ENCODE measurements at places on chromosomes 4 and X.

DNA sequence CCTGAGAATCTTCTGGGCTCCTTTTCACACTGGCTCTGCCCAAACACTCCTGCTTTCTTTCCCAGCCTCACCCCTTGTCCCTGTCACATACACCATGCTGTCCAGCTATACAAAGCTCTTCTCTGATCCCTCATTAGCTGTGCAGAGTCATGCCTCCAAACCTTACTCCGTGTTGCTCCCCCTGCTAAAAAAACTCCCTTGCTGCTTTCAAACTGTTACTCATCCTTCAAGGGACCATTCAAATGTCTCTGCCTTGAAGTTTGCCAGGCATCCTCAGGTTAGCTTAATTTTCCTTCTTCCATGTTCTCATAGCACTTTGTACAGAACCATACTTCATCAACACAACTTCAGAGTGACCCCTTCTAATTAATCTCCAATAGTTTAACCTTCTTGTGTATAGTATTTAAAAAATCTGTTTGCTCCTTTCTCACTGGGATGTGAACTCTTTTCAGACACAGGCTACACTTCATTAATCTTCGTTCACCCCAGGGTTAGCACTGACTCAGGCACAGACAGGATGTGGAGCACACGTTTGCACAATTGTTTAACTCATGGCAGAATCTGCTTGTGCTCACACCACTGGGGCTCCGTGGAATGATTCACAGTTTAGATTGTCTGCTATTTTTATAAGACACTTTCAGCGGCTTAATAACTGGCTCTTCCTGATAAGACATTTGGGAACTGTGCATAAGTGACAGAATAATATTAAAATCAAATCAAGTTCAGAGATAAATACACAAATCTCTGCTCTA lies 21.4 kb upstream of the SEL1L3 start:
- no peak for DNase-seq

GRCh38 chr4:143224255-143224654 lies 39.5 kb downstream of the USP38 start:
- no peak for DNase-seq

GRCh38 chrX:36609616-36610585 lies 398.3 kb upstream of the FAM47C start:
- no peak for DNase-seq

GRCh38 chr4:103449296-103450023 lies 251.3 kb upstream of the CENPE start:
- DNase-seq = no peak

DNA sequence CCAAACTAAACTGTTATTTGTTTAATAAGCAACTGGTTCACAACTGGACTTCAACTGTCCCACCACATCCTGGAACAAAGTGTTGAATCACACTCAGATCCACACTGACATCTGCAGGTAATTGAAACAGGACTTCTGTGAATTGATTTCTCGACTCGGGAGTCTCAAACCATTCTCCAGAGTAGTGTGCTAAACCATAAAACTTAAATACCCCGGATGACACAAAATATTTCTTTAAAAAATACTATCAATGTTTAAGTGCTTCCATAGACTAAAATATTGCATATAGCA lies 95.4 kb upstream of the PLAC1 start:
- no peak for DNase-seq

GRCh38 chrX:29834764-29835163 lies 380.6 kb upstream of the MAGEB2 start:
- no peak for DNase-seq

GRCh38 chr4:123325241-123325681 lies 71.3 kb upstream of the SPRY1 start:
- DNase-seq = no peak

- no peak for DNase-seq
These were observed 52.1 kb downstream of the RTL5 start for GRCh38 chrX:72079607-72080006.

GRCh38 chrX:123961268-123962005 lies at the start of gene STAG2:
Gene STAG2, plus strand, starts transcription at chrX:123961706. Its CDS starts 60,922 bp downstream, at chrX:124022628.
- DNase-seq = peak; percentile 35

GRCh38 chr4:121307445-121308327 lies 73.1 kb downstream of the QRFPR start:
- no peak for DNase-seq

DNA sequence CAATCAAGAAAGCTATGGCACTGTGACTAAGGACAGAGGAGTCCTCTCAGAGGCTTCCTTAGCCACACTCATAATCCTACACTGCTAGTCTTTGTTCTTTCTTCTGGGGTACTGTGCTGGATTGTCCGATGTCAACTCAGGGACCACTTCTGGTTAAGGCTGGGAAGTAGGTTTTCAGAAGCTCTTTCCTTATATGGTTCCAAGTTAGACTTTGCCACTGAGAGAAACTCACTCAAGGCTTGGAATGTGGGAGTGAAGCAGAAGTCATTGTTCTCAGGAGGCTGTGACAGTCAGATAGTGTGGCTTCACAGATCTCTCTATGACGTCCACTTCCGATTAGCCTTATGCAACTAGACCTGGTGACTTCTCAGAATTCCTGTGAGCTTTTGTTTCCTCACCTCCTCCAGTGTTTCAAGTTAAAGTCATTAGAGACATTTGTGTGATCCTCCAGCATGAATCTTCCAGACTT lies 317.3 kb upstream of the F9 start:
- DNase-seq = no peak

GRCh38 chr4:144645631-144646522 lies at the start of gene HHIP:
Gene HHIP, plus strand, starts transcription at chr4:144646156. Its CDS starts 520 bp downstream, at chr4:144646676.
- no peak for DNase-seq

- no peak for DNase-seq
These were observed 38.0 kb downstream of the HTT-AS start for GRCh38 chr4:3036131-3036952.

GRCh38 chr4:143287572-143287923 lies 49.1 kb upstream of the GAB1 start:
- DNase-seq = no peak

DNA sequence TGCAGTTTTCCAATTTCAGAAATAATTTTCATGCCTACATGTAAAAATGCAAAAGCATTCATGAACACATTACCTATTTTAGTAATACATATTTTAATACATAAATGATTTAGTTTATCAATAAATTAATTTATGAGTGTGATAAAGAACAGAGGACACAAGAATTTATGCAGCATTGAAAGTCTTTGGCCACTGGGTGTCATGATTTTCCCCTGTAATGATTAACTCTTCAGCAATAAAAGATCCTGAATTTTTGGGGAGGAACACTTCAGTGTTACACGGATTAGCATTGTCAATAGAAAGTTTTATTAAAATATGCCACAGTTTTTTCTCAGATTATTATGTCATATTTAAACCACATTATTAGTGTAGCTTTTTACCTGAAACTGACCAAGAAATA lies 8.6 kb upstream of the VCX2 start:
- DNase-seq = no peak

DNA sequence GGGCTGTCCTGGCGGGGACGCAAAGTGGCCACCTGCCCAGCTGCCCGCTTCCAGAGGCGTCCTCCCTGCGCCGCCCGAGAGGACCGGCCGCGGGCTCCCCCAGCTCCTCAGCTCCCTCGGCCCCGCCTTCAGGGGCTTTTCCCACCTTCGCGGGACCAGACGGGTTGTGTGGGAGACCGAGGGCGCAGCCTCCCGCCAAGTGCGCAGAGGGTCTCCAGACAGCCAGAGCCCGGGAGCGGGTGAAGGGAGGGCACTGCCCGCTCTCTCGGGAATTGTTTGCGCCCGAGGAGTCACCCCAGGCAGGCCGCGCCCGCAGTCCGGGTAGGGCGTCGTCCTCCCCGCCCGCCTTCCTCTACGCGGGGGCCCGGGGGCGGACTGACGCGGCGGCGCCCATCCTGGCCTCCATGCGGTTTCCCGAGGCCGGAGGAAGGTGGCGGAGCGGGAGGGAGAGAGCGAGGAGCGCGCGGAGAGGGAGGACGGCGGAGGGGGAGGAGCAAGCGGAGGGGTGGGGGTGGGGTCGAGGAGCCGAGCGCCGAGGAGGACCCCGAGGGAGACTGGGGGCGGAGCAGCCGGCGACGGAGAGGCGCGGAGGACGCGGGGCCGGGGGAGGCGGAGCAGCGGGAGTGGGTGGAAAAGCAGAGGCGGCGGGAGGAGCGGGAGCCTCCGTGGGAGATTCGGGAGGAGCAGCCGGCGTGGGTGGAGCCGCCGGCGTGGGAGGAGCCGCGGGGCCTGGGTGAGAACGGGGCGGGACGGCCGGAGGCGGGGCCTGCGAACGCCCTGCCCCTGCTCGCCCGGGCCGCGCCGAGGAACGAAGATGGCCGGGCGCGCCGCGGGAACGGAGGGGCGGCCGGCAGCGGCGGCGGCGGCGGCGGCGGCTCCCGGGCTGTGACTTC lies 47.5 kb downstream of the CLDN34 start:
- peak; percentile 63 for DNase-seq

DNA sequence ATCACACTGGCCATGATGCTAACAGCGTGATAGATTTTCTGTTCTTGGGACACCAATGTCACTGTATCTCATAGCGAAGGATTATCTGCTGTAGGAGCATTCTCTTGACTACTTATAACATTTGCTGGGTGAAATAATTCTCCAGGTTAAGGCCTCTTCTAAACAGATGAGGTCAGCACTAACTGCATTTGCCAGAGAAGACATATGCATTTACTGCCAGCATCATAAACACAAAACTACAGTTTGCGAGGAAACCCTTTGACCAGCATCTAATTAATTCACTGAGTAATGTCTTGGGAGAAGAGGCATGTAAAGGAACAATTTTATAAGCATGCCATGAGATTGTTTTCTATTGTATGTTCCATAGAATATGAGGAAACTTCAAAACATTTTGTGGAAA lies 13.9 kb downstream of the TBC1D1 start:
- DNase-seq = no peak

GRCh38 chrX:68651110-68651509 lies 3.6 kb downstream of the STARD8 start:
- no peak for DNase-seq

DNA sequence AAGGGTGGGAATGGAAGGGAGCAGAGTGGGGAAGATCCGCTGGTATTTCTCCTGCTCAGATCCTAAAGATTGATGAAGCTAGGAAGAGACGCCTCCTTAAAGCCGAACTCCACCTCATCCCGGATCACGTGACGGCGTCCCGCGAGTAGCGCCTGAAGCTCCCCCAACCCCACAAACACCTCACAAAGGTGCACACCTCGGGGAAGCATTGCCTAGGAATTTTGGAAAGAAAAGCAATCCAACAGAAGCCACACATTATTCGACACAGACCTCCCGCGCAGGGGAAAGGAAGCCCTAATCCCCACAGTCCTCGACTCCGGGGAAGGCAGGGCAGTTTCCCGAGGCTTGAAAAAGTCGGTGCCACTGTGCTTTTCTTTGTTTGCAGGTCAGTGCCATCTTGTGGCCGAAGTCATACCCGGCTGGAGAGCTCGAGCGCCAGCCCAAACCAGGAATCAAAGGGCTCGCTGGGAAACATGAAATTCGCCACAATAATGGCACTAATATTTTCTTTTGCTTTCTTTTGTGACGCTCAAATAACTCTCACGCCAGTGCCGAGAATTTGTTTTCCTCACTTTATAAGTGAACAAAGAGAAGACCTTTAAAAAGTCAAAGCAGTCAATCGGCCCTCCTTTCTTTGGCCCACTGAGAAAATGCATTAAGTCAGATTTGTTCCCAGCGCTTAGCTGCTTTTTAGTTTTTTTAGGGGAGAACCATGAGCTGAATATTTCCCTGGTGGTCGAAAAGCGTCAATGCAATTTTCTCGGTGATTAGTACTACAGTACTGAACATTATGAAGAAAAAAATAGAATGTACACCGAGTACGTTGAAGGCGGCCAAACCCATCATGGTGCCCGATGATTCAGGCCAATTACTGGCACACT lies at the start of gene NPY1R:
Gene NPY1R (minus strand): TSS at position 71 of the 881 bp plus-strand sequence. CDS start 6,042 bp downstream, outside the sequence.
- no peak for DNase-seq

GRCh38 chr4:124105212-124105611 lies 607.3 kb downstream of the ANKRD50 start:
- no peak for DNase-seq

- DNase-seq = no peak
These were observed 5.3 kb upstream of the IDS start for GRCh38 chrX:149510386-149510785.

DNA sequence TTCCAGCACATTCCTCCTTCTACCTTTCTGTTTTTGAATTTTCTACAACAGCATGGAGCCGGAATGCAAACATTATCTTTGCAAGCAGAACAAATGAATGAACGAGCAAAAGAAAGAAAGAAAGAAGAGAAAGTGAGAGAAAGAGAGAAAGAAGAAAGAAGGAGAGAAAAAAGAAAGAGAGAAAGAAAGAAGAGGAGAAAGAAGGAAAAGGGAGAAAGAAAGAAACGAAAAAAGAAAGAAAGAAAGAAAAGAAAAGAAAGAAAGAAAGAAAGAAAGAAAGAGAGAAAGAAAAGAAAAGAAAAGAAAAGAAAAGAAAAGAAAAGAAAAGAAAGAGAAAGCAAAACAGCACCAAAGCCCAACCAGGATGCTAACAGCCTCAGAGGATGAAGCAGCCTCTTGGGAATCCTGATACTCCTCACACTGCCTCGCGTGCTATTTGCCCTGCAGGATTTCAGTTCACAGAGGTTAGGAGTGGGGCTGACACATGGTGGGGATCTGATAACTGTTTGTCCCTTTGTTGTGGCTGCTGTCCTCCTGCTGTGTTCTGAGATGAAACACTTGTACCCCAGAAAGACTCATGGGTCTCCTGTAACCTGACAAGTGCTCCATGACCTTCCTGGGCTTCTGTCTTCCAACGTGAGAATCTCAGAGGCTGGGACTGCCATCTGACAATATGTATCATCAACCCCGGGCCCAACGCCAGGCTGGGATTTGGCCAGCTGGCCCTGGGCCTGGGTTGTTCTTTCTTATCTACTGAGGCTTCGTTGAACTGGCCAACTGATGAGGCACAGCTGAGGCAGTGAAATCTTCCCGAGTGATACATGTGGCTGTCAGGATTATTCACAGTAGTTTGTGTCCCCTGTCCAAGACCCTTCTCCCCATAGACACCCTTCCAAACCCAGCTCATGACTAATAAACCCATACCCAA lies 61.0 kb downstream of the SEPSECS start:
- DNase-seq = no peak

DNA sequence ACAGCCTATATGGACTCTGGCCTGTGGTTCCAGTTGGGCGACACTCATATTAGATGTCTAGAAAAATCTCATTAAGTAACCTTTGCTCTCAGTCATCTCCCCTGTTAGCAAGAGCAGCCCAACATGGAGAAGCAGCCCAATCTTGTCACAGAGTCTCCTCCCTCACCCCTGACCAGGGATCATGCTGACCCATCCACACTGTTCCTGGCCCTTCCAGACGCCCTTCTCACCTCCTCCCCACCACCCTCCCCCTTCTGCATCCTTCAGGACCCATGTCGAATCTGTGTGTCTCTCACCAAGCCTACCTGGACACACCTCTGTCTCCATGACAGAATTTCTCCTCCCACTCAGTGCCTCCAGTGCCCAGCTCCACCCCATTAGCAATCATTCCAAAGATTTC lies 190.1 kb downstream of the STIM2 start:
- no peak for DNase-seq

- DNase-seq = no peak
These were observed 24.0 kb downstream of the NPY5R start for GRCh38 chr4:163367651-163368050.

- no peak for DNase-seq
These were observed 19.6 kb downstream of the RP2 start for GRCh38 chrX:46856483-46856882.

- no peak for DNase-seq
These were observed 333.8 kb downstream of the DMD start for GRCh38 chrX:32877592-32877991.

GRCh38 chr4:3402491-3403347 lies 39.0 kb upstream of the HGFAC start:
- DNase-seq = no peak

All from activated CD4-positive, CD25-positive, alpha-beta regulatory T cell (primary cell).